CD4-positive, alpha-beta T cell (primary cell): ENCODE measurements at places on chromosomes 6 and 20.

- no peak for DNase-seq
- no peaks in the 10 kb centered on the region for H3K36me3 ChIP-seq
- H3K27me3 ChIP-seq = no peaks in the 10 kb centered on the region
- H3K4me1 ChIP-seq = no peaks in the 10 kb centered on the region
Measured at GRCh38 chr6:96990462-96990861, 65.9 kb downstream of the KLHL32 start.

- H3K4me3 ChIP-seq = no peak overlapping the region
- peaks cover 11% of the 10 kb centered on the region for H3K4me1 ChIP-seq
- DNase-seq = no peak
- no peaks in the 10 kb centered on the region for H3K27me3 ChIP-seq
- H3K36me3 ChIP-seq = no peaks in the 10 kb centered on the region
Measured at GRCh38 chr6:52065621-52066020, 21.8 kb downstream of the PKHD1 start.

DNA sequence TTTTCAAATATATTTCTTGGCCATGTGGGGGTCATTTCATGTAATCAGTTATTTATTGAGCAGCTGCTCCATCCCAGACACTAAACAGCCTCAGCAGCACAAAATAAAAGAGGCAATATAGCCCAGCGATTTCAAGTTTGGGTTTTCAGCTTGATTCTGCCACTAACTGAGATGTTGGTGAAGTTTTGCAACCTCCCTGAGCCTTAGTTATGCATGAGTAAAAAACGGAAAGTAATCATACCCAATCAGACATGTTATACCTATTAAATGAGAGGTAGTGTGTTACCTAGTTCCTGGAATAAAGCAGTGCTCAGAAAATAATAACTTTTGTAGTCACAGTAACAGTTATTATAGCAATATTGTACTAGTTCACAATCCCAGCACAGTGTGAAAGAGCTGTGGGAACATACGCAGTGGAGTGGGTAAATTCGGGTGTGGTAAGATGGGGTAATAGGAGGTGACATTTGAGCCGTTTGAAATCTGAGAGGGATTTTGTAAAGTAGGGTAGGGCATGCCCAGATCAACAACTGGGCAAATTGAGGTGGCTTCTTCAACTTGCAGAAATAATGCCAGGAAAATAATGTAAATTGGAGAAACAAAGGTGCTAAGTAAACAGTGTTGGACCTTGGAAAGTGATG is 1.5 kb downstream of the SLC9A8 start:
- peaks cover 25% of the 10 kb centered on the region for H3K4me1 ChIP-seq
- no peaks in the 10 kb centered on the region for H3K27me3 ChIP-seq
- DNase-seq = no peak
- peaks cover 25% of the 10 kb centered on the region for H3K36me3 ChIP-seq
- H3K27ac ChIP-seq = no peak overlapping the region
- no peak overlapping the region for H3K4me3 ChIP-seq

DNA sequence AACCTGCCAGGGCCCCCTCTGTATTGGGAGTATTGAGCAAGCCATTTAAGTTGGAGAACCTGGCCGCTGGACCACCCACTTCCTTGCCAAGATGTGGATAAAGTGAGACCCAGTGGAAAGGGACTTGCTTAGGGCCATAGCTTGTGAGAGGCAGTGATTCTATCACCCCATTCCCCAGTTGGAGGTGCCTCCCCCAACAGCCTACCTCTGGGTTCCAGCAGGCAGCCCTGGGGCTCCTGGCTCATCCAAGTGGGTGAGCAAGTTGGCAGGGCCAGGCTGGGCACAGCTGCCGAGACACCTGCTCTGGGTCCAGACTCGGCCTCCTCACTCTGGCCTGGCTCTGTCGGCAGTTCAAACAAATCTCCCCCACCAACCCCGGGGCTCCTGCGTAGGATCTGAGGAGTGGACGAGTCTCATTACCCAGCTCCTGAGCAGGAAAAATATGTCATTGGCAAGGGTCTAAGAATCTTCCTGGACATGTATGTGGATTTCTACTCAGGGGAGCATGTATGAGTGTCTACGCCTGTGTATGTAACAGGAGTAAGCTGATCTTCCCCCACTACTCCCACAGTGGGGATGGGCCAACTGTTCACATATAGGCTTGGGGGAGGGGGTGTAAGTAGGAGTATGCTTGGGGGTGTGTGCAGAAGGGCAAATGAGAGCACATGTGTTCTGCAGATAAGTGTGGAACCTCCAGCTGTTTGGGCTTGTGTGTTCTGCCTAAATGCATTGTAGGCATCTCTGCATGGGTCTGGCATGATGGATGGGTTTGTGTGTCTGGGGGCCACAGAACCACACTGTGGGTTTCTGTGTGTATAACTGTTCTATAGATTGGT is 1.9 kb downstream of the ID1 start:
- no peak overlapping the region for H3K4me3 ChIP-seq
- no peak overlapping the region for H3K27ac ChIP-seq
- peaks cover 41% of the 10 kb centered on the region for H3K27me3 ChIP-seq
- no peak for DNase-seq
- H3K36me3 ChIP-seq = no peaks in the 10 kb centered on the region
